HTR-8/SVneo (cell line): ENCODE measurements at places on chromosomes 11 and 22.

DNA sequence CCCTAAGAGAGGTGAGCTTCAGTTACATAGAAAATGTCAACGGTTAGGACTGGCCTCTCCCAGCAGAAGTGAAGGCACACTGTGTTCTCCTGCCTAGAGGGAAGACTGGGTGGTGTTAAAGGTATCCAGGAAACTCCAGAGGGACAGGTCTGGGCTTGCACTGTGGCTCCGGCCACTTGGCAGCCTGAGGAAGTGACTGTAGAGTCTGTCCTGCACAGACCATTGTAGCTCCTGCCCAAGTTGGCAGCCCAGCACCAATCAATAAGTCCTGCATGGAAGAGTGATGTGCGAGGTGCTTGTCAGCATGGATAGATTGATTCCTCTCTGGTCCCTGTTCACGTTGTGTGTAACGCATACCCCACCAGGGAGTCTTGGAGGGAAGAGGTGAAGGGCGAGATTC, 284.8 kb downstream of the TENM4 start:
- DNase-seq: no peak

DNA sequence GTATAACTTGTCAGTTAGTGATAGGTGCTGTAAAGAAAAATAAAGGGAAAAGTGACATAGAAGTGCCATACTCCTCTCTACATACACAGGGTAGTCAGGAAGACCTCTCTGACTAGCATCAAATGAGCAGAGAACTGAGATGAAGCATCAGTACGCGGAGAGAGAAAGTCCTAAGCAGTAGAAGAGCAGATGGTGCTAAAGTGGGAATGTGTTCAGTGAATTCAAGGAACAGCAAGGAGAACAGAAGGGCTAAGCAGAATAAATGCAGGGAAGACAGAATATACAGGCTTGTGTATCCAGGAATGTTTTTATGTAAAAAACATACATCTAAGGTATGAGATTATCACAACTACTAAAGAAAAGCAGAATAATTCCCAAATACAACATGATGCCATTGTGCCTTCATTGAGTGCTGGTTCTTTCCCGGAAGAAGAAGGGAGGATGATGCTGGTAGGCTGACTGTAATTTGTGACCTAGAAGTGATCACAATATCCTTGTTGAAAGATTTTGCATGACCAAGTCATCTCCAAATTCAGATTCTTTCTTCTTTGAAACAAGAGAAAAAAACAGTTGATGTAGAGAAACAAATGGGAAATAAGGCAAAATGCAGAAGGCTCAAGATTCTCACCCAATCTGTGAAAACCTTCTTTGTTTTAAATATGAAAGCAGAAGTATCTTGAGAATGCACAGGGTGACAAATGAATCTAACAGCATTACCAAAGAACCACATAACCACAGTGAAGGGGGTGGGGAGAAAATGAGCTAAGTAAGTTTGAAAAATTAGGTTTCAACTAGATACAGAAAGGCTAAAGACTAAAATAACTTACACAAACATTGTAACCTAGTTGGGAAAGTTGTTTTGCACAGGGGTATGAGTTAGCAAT, 20.5 kb downstream of the MRE11 start:
- no peak for DNase-seq

DNA sequence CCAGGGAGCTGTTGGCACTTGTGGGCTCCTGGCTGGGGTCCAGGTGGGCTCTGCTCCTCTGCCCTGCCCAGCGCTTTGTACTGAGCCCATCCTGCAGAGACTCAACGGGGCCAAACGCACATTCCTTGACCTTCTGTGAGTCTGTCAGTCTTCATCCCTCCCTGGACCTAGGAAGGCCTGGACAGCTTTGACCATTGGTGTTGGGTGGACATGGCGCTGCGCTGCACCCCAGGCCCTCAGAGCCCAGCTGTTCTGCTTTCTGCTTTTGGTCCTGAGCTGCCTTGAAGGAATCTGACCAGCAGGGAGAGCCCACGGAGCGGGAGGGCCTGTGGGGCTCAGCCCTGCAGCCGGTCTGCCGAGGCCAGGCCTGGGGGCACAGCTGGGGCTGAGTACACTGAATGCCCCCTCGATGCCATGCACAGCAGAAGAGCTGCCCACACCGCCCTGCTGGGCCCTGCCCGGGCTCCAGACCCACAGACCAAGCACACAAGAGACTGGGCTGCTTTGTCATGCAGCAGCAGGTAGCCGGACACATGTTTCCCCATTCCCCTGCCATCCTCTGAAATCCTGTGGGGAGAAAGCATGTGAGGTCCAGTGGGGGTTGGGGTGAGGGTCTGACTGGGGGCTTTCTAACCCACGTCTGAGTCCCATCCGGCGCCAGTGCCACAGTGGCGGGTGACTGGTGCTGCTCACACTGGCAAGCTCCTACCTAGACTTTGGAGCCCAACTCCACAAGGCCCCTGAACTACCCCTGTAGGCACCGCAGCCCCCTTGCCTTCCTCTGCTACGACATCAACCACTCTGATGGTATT, 24.1 kb upstream of the CCDC188 start:
- DNase-seq: peak; percentile 34

DNA sequence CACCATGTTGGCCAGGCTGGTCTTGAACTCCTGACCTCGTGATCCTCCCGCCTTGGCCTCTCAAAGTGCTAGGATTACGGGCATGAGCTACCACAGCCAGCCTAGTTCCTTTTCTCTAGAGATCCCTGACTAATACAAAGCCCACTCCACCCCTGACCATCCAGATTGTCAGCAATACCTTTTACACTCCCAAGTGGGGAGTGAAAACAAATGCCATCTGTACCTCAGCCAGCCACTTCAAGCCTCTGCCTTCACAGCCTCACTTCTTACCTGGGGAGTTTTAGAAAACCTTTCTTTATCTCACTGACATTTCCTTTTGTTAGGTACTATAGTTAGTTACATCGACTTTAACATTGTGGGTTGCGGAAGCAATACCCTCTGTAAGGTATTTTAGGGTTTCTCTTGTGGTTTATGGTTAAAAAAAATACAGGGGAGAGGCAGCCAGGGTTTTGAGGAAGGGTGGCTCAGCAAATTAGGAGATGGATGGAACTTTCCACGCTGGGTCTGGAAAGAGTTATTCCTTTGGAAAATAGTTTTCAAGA, 8.9 kb downstream of the TOM1 start:
- DNase-seq: no peak

DNA sequence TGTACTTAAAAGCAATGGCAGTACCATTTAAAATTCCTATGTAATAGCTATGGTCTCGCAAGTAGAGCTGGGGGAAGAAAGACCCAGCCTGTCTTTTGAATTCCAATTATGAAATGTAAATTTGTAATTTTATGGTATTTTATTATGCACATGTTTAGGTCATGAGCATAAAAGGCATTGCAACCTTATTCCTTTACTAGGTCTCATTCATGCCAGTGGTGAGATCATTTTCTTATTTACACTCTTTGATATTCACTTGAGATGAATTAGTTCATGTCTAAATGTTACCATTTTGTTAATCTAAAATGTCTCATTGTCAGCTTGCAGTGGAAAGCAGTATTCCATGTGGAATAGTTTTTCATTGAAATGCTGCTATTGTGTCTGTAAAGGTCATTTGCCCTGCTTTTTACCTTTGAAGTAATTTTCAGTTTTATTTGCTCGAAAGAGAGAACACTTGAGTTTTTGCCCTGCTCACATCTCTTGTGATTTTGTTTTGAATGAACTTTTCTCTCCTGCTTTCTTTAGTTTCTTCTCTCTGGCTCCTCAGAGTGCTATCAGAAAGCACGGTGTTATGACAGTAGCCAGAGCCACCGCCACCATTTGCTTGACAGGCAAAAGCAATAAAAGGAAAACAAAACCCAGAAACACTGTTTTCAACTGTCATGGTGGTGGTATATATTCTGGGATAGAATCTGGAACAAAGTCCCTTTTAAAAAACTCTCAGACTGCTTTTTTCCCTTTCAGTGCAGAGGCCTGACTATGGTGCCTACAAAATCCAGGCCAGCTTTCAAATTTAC, 37.2 kb upstream of the RAG2 start:
- DNase-seq: no peak

GRCh38 chr11:92443199-92443598, 218.6 kb downstream of the FAT3 start:
- DNase-seq: no peak

- DNase-seq: no peak
Measured at GRCh38 chr22:47060718-47061117, 298.3 kb downstream of the TBC1D22A start.

DNA sequence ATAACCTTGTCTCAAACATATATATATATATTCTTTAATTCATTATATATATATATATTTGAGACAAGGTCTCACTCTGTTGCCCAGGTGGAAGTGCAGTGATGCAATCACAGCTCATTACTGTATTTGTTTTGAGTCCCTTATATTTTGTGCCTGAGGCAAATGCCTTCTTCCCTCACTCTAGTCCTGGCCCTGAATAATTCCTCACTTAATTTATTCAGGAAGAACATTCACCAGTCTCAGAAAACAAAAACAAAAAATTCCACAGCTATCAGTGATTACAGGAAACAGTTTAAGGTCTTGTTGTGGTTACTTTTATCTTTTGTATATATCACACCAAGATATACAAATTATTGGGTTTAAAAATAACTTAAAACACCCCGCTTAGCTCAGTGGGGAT, 155.7 kb downstream of the CWF19L2 start:
- DNase-seq: no peak
